ENCODE measurements at places on chromosomes 7 and 10. TPM values are rescaled to one million over a fixed set of nuclear protein-coding genes. Genes with fewer than 3 reads are reported as not detected.

DNA sequence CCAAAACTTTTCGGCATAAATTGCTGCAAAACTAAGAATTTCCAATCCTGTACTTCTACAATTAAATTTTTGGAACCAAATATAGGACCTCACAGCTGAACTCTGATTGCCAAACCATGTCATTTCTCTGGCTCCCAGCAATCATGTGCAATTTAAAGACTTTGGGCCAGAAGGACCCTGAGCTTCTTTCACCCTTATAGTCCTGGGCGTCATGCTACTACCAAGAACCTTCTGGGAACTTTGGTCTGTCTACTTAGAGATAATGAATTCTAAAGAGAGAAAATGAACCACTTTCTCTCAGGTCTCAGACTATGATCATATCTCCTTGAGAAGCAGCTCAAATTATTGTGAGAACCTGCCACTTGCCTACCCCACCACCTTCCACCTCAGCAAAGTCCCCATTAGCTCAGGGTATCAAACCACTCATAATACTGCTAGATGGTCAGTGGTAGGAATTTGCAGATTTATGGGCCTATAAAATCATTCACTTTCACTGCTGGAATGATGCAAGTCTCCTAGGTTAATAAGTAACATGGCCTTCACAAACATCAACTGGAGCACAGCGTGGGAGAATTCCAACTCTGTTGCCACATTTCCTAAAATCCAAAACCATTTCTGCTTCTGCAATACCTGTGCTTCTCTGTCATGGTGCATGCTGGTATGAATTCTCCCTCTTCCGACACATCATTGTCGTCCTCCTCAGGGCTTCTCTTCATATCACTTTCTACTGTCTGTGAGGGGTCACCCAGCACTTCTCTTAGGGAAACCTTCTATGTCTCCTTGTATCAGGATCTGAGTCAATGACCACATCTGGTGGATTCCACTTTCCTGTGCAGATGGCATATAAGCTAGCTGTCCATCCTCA lies 6.6 kb upstream of the WDR91 start:
- DNase-seq: no peak

DNA sequence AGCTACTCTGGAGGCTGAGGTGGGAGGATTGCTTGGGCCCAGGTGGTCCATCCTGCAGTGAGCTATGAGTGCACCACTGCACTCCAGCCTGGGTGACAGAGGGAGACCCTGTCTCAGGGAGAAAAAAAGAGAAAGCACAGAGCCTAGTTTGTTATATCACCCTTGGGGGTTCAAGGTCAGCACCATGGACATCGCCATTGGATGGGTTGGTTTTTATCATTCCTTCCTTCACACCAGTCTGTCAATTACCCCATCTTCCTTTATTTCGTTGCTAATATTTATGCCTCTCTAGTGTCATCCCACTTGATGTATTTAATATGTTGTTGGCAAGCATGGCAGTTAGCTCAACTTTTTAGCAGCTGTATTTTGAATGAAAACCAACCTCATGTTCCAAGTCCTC lies 182.3 kb downstream of the NSUN6 start:
- no peak for DNase-seq

GRCh38 chr10:80458638-80459037 lies 4.5 kb downstream of the TSPAN14 start:
- no peak for DNase-seq

GRCh38 chr7:2758673-2759616 lies 70.9 kb downstream of the AMZ1 start:
- DNase-seq: no peak

DNA sequence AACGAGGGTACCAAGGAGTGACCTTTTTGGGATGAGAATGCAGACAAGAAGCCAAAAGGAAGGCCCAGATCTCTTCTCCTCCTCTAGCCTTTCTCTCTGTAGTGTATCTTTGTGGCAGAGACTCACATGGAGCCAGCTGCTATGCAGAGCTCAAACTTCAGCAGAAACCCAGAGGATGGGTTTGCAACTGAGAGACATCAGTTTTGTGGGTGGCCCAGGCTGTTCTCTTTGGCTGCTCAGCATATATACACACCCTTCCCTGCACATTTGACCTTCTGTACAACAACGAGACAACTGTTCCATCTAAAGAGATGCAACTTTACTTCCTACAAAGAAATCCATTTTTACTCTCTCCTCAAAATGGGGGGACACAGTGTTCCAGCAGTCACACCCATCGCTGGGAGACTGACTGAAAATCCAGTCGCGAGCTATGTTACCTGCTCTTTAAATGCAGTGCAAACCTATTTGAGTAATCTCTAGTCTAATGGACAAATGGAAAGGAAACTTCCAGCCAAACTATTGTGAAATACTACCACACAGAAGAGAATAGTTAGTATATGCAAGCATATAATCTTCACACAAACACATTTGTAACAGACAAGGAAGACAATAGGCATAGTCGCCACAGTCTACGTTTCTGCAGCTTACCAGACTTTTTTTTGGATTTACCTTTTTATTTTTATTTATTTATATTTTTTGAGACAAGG lies 51.2 kb downstream of the GTF2I start:
- DNase-seq: no peak

DNA sequence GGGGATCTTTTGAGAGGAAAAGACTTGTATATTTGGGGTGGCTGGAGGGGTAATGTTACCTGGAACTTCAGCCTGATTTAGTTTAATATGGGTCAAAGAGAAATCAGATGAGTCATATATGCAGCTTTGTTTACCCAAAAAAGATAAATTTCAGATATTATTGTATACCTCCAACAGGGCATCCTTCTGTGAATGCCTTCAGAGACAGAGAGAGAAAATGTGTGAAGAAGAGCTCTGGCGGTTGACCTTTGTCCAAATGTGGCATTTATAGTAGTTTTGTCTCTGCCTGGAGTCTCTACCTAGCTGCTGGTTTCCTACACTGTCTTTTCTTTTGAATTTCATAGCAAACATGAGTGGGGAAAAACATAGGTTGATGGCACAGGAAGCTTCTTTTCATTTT lies 21.6 kb downstream of the LRMDA start:
- DNase-seq: no peak

- DNase-seq: no peak
Measured at GRCh38 chr7:81573932-81574331, 195.9 kb downstream of the HGF start.

Gene SPACDR
- 1.1 TPM for total RNA-seq

- no peak for DNase-seq
Measured at GRCh38 chr10:128074589-128074988, 51.6 kb downstream of the MKI67 start.

DNA sequence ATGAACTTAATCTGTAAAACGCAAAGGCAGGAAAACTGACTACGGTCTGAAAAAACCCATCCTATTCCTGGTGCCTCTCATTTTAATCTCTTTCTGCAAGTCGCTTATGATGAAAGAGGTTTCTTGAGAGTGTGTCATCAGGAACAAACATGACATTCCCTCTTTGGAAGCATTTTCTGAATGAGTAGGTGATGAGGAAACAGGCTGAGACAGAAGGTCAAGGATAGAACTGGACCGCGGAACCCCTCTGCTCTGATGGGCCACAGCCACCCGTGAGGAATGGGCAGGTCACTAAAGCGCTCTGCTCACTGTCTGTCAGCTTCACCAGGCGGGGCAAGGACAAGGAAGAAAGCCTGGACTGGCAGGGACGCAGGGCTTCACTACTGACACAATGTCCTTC lies 28.6 kb downstream of the BEND7 start:
- no peak for DNase-seq

Gene CPN1
- total RNA-seq: not detected

Gene OIT3
- not detected for total RNA-seq

Gene TMEM178B
- 3.6 TPM for total RNA-seq

Gene ADCYAP1R1
- total RNA-seq: not detected

- DNase-seq: peak; percentile 96
Measured at GRCh38 chr10:77505431-77506334, 131.9 kb downstream of the KCNMA1 start.

DNA sequence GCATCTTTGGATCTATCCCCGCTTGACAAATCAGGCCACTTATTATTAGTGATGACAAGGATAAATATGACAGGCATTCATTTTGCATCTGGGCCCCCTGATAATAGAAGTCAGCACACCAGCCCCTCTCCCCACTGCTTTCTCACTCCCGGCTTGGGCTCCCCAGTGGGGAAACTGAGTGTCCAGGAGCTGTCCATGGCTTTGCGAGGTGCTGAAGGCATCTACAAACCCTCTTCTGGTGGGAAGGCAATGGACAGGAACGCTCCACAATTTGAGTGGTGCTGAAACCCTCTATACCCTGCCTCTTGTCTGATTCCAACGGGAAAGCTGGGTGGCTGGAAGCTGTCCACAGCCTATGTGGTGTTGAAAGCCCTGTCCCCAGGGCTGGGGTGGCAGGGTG lies 61.7 kb upstream of the PCBD1 start:
- no peak for DNase-seq

Gene FBXO24
- 0.43 TPM for total RNA-seq

GRCh38 chr7:4225881-4226523 lies 456.1 kb upstream of the FOXK1 start:
- no peak for DNase-seq

DNA sequence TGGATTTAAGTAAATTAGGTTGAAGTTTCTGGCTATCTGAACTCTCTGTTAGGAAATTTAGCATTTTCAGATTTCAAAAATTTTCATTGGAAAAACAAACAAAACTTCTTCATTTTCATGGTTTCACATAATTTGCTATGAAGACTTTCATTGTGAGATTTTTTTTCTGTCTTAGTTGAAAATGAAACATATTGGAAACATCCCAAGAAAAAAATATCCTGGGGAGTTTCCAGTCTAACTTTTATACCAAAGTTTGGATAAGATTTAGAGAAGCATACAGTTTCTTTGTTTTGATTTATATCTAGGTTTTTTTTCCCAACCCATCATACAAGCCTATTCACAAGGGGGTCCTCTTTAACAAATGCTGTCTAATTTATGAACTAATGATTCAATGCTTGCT lies 300.5 kb upstream of the SEMA3A start:
- no peak for DNase-seq

DNA sequence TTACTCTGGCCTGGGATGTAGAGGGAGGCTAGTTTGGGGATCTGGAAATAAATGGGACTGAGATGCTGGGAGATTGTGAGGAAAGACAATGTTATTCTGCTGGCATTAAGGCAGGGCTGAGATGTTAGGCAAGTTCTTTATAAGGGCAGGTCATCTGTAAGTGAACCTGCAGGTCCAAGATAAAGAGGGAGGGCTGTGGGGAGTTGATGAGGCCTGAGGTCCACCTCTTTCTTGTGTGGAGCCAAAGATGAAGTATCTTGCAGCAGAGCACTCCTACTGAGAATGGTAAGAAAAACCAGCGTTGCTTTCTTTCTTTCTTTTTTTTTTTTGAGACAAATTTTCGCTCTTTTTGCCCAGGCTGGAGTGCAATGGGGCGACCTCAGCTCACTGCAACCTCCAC lies 19.1 kb downstream of the CYCS start:
- DNase-seq: no peak

Gene SVIL
- 0.60 TPM for total RNA-seq

Gene NODAL
- not detected for total RNA-seq

GRCh38 chr7:134571101-134571500 lies 22.2 kb downstream of the AKR1B15 start:
- DNase-seq: no peak

DNA sequence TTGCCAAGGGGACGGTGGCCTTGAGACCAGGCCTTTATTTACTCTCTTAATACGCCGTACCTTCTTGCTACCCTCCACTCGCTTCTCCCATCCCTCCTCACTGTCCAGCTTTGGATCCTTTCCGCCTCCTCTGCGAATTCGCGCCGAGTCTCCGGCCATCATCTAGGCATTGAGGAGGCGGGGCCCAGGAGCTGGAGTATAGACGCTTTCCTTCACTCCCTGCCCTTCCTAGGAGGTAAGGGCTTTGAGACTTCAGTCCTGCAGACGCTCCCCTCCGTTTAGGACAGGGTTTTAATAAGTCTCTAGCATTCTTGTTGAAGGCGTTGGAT lies 538 bp downstream of the TFAM start:
- no peak for DNase-seq

Gene IL6
- total RNA-seq: 21.3 TPM

DNA sequence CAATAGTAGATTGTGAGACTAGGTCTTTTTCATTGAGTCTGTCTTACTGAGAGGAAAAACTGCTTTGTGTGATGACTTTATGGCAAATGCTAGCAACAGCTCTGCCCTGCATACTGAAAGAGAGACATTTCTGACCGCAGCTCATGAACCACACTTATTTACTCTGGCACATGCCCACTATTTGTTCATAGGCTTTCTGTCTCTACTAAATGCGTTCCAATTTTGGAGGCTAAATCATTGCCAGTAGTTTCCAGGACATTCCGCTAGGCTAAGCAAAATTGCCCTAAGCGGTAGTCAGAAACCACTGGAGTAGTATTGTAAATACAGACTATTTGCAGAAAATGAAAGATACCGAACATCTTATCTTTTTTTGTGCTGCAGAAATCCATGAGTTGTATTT lies 55.6 kb upstream of the DLX6 start:
- DNase-seq: no peak

GRCh38 chr7:112985377-112985987 lies 101.1 kb downstream of the GPR85 start:
- peak; percentile 72 for DNase-seq

Gene NPY4R2
- not detected for total RNA-seq

DNA sequence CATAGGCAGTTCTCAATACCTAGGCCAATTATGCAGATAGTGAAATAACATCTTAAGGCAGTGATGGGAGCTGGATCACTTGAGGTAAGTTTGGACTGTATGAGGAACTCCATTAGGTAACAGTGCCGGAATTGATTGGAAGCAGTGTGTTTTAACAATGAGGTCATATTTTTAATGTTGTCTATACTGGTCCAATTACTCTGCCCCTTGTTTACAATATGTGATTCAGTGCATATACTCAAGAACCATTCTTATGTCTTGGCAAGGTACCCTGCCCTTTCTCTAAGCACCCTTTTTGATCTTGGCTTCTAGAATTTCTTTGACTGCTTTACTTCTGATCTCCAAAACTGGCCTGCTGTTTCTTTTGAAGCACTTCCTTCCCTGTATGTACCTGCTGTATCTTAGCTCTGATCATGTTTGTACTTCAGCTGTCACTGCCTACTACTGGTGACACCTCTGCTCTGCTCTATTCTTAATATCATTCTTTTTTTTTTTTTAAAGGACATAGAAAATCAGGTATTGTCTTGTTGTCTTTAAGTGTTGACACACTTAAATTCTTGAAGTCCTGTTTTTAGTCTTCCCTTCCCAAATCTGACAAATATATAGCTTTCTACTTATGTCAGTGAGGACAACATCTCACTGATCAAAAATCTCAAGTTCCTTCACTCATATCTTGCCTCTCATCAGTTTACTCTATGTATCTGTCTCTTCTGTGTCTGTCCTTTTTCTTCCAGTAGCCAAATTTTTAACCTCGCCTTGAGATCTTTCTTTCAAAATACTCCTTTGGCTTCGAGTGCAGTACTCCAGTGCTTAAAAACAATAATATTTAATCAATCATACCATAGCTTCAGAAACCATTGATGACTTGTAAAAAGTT lies 46.4 kb upstream of the RPA3 start:
- no peak for DNase-seq

Gene AKR1D1
- not detected for total RNA-seq

Gene AGBL3
- total RNA-seq: 0.77 TPM

Gene AOAH
- not detected for total RNA-seq

DNA sequence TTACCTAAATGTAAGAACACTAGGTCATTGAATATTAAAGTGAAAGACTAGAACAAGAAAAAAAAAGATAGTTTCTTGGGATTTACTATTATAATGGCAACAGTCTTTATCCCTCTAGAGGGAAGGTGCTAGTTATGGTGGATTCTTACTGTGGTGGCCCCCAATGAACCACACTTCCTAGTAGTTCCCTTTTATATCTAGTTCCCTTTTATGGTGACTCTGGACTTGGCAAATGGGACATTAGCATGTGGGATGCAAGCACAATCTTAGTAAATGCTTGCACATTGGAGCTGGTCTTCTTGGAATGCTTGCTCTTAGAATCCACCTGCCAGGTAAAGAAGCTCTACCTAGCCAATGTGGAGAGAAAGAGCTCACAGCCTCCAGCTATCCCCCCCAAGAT lies 430.2 kb downstream of the LRMDA start:
- DNase-seq: no peak
